Caudate nucleus (tissue), 63 donors: ENCODE measurements at places on chromosomes 6 and 20.

- DNase-seq: no peak
Observed at GRCh38 chr20:54276577-54277169, 68.8 kb downstream of the PFDN4 start.

DNA sequence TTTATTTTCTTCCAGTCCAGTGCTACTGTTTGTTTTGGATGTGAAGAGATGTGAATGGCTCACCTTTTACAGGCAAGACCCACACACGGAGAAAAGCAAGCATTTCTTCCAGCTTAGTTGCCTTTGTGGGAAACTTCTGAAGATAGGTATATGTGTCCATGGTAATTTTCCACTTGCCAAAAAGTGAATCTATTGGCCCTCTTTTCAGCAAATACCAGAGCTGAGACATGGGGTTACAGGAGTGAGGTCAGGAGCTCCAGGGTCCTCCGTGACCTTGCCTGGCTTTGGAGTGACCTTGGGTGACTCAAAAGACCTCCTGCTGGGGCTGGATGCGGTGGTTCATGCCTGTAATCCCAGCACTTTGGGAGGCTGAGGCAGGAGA, 166.7 kb downstream of the SCML4 start:
- no peak for DNase-seq

- DNase-seq: no peak
Observed at GRCh38 chr6:112416866-112417265, 69.7 kb downstream of the RFPL4B start.

- DNase-seq: no peak
Observed at GRCh38 chr20:25534845-25535244, 50.5 kb downstream of the NINL start.

GRCh38 chr6:146962329-146962728, 241.9 kb upstream of the STXBP5 start:
- DNase-seq: no peak

- peak; percentile 31 for DNase-seq
Observed at GRCh38 chr6:111662794-111663593, 57.3 kb upstream of the TRAF3IP2 start.

GRCh38 chr6:11672256-11672655, 106.3 kb downstream of the ADTRP start:
- no peak for DNase-seq

- no peak for DNase-seq
Observed at GRCh38 chr20:23412026-23412425, 9.3 kb downstream of the NAPB start.

GRCh38 chr20:37339208-37339607, 6.7 kb upstream of the SRC start:
- no peak for DNase-seq

- no peak for DNase-seq
Observed at GRCh38 chr6:78995946-78996345, 82.1 kb downstream of the PHIP start.

DNA sequence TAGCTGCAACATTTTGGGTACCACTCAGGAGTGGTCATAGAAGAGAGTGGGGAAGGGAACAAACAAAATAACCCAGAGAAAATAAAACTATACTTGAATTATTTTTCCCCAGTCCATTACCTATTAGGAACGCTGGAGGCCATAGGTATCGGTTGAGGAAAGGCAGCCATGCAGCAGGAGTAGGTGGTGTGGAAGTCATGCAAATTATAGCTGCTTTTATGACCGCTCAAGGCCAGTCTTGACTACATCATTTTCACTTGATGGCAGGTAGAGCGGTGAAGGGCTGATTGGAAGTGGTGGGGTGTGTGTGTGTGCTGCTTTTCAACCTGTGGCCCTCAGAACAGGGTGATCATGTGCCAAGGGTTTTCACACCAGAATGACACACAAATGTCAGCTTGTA, 36.5 kb upstream of the KIF13A start:
- no peak for DNase-seq

GRCh38 chr20:62374331-62375152, 7.4 kb upstream of the LAMA5 start:
- DNase-seq: no peak

- no peak for DNase-seq
Observed at GRCh38 chr6:56021943-56022342, 146.6 kb upstream of the BMP5 start.

- no peak for DNase-seq
Observed at GRCh38 chr20:57953638-57954037, 243.8 kb upstream of the PMEPA1 start.

- DNase-seq: no peak
Observed at GRCh38 chr20:47389867-47390347, 33.4 kb upstream of the ZMYND8 start.

DNA sequence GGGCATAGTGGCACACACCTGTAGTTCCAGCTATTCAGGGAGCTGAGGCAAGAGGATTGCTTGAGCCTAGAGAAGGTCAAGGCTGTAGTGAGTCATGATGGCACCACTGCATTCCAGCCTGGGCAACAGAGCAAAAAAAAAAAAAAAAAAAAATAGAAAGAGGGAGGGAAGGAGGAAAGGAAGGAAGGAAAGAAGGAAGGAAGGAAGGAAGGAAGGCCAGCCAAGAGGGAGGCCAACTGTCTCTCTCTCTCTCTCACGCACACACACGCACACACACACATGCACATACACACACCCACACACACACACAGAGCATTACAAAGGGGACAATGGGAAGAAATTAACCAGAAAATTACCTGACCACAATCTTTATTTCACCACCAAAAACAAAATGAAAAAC, 50.6 kb upstream of the COL9A1 start:
- DNase-seq: no peak
